Fibroblast of skin of right quadriceps (primary cell): ENCODE measurements at places on chromosomes 1 and 21.

GRCh38 chr21:15144026-15144425, 79.2 kb upstream of the NRIP1 start:
- no peak for DNase-seq

DNA sequence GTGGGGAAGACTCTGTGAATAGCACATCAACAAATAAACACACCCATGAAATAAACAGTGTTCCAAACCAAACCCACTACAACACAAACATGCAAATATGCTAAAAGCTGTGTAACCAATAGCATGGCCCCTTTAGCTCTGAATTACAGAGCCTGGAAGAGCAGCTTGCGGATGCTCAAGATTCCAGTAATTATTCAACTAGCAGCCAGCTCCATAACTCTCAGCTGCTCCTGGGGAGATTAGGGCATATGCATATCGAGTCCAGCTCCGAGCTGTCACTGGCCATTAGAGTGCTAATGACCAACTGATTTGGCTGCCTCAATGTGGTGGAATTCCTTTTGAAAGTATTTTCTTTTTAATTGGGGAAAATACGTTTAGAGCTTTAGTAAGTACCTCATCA, 207.1 kb downstream of the HHAT start:
- no peak for DNase-seq

- peak; percentile 58 for DNase-seq
Measured at GRCh38 chr1:176601348-176601747, 138.4 kb downstream of the PAPPA2 start.

GRCh38 chr1:237032029-237032428, 10.0 kb upstream of the RYR2 start:
- DNase-seq, result no peak

- no peak for DNase-seq
Measured at GRCh38 chr1:195951313-195951712, 656.9 kb downstream of the KCNT2 start.

GRCh38 chr21:17697473-17697872, 84.8 kb upstream of the BTG3 start:
- DNase-seq, result no peak

DNA sequence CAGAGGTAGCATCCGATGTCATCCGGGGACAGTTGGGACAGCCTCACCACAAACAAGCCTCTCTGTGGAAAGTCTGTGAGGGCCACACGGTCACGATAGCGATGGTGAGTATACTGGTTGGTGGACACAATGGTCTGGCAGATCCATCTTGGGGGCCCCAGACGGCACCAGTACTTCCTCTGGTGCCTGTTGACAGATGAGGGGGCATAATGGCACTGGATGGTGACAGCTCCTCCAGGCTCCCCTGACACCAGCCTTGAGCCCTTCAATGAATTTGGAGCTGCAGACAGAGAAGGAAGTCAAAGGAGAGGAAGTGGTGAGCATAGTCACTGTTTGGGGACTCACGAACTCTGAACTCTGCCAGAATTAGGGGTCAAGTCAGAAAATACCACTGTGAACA, 8.0 kb downstream of the FCAMR start:
- no peak for DNase-seq

DNA sequence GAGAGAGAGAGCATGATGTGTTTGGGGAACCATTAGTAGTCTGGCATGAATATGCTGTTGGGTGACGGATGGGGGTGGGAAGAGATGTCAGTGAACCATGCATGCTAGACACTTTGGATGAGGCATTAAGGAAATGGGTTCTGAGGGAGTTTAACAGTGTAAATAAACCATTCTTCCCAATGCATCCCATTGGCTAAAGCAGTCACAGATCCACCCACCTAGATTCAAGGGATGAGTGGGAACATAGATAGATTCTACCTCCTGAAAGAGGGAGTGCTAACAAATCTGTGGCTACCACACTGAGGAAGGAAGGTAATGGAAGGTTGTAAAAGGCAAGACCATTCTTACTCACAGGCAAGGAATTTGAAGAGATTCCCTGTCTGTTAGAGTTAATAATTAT, 129.8 kb upstream of the CACNA1E start:
- DNase-seq, result no peak

- DNase-seq, result no peak
Measured at GRCh38 chr1:68228851-68229250, 3.5 kb downstream of the WLS start.

GRCh38 chr1:15139654-15140350, 13.7 kb upstream of the TMEM51 start:
- no peak for DNase-seq

- DNase-seq, result peak; percentile 46
Measured at GRCh38 chr1:30675761-30676160, 47.6 kb downstream of the MATN1 start.

DNA sequence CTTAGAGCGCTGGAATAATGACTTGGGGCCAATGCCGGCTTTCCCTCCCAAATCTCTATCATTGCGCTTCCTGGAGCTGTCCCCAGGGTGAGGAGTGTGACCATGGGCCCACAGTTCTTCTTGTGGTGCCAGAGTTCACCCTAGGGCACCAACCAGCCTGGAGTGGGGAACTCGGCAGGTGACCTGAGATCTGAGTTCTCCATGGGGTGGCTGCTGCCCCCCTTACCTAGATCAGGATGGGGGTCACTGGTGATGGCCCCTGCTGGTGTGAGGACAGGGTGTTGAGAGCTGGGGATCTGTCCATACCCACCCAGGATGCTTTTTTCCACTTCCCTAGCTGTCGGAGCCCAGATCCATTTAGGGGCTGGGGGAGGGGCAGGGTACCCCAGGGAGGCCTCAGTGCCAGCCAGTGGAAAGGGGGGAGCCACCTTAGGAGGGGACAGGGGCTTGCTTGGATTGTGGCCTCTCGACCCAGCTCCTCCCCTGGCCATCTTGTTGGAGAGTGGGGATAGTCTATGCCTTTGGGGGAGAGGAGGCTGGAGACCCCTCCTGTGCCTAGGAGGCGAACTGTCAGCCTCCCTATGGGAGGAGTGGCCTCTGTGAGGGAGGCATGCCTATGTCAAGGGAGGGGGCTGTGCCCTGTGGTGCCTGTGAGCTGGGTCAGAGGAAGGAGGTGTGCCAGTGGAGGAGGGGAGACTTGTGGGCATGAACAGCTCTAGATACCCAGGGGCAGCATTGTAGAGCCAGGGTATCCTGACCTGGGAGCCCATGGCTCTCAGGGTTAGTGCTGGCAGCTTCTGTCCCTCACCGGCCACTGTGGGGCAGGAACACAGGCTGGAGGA, 1.7 kb downstream of the FOXO6 start:
- no peak for DNase-seq

GRCh38 chr1:37437087-37437486, 37.3 kb upstream of the ZC3H12A start:
- DNase-seq, result no peak

DNA sequence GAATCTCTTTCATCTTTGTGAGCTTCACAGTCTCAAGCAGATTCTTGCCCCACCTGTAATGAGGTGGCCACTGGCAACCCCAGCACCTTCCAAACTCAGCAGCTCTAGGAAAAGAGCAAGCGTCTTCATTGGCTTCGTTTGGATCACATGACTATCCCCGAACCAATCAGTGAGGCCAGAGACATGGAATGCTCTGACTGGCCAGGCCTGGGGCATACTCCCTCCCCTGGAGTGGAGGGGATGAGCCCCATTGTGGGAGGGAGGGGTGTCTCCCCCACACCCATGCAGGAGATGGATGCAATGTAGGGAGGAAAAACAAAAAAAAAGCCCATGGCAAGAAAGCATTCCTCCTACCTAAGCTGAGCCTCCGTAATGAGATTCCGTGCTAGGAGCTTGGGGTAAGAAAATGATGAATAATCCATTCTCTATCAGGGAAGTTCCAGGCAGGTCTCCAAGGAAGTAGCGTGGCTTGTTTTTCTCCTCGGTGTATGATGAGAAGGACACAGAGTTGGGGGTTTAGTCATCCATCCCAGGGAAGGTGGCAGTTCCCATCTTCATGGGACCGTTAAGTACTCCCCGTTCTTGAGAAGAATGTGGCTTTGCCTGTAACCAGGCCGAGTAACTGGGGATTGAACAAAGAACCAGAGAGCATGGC, 32.7 kb downstream of the FHAD1 start:
- no peak for DNase-seq

GRCh38 chr1:210117681-210118170, 114.9 kb upstream of the SERTAD4 start:
- no peak for DNase-seq

GRCh38 chr1:24871306-24871901, 58.7 kb downstream of the RUNX3 start:
- no peak for DNase-seq

DNA sequence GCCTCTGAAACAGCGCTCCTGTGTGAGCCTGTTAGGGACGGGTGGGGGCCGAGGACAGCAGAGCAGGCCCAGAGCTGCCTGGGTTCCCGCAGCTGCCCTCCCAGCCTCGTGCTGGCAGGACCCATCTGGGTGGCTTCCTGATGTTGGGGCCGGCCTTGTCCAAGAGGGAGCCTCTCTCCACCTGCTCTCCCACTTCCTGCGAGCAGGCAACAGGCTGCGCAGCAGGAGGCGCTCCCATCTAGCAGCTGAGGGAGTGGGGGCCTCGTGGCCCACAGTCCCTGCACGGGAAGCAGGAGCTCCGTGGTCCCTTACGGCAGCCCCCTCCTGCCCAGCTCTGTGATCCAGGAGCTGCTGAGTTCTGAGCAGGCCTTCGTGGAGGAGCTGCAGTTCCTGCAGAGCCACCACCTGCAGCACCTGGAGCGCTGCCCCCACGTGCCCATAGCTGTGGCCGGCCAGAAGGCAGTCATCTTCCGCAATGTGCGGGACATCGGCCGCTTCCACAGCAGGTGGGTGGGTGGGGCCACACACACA, 68.0 kb downstream of the TRIM11 start:
- no peak for DNase-seq

DNA sequence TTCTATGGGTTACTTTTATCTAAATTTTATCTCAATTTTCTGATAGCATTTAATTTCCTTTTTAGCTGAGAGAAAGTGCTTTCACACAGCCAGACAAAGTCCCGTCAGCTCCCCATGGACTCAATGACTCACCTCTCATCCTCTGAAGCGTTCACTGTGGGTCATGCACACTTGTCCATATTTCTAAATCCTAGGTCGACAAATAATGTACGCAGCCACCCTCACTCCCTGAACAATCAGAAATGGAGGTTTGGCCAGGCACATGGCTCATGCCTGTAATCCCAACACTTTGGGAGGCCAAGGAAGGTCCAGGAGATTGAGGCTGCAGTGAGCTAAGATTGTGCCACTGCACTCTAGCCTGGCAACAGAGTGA, 42.4 kb upstream of the COA6 start:
- no peak for DNase-seq

DNA sequence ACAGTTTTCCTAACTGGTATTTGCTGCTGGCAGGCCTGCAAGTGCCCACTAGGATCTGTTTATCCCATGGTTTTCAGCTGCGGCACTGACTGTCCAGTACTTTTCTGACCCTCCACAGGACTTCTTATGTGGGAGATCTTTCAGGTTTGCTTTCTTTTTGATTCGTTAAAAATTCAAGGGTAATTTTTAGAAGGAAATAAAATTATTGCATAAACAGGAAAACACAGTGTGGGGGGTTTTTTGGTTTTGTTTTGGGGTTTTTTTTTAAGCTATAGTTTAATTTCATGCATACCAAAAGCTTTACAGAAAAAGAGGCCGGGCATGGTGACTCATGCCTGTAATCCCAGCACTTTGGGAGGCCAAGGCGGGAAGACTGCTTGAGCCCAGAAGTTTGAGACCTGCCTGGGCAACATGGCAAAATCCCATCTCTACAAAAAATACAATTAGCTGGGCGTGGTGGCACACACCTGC, 3.6 kb downstream of the NIBAN1 start:
- DNase-seq, result peak; percentile 79

- DNase-seq, result no peak
Measured at GRCh38 chr1:154622503-154623039, 14.6 kb upstream of the ADAR start.

GRCh38 chr1:190399233-190399632, 78.4 kb downstream of the BRINP3 start:
- DNase-seq, result no peak

DNA sequence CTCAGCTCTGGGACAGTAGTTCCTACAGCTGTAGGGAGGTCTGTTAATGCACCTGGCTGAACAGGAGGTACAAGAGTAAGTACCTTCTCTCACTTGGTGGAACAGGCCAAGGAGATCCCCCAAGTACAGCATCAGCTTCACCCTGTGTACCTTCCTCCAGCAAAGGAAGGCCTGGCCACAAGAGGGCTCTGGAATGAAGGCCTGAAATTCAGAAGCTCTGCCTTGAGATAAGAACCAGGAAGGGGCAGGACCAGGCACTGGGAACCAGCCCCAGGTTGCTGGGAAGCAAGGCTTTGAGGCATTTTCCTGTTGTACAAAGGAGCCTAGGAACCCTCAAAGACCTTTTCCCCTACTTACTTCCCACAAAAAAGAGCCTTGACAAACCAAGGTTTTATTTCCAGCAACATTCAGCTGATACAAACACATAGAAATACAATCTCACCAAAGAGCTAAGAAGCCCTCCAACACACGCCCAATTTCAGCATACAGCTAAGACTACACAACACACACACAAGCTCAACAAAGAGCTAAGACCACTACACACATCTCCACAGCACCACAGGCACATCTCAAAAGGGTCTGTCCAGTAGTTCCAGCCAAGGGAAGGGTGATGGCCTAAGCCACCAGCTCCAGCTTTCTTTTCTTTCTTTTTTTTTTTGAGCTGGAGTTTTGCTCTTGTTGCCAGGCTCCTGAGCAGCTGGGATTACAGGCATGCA, 23.5 kb downstream of the F11R start:
- peak; percentile 39 for DNase-seq

DNA sequence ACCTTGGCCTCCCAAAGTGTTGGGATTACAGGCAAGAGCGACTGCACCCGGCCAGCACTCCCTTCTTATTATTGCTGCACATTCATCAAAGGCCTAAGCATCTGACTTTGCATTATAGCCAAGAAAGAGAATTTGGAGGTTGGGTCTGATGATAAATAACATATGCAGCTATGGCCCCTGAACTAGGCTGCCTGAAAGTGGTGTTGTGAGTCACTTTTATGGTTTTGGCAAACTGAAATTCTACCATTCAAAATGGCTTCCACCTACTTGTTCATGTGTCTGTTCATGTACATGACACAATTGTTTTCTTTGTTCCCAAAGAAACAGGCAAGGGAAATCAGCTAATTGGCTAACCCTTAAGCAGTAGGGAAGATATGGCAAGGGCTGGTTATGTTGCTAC, 25.0 kb upstream of the UAP1 start:
- peak; percentile 81 for DNase-seq

GRCh38 chr1:63739452-63739851, 34.4 kb upstream of the ROR1 start:
- no peak for DNase-seq

DNA sequence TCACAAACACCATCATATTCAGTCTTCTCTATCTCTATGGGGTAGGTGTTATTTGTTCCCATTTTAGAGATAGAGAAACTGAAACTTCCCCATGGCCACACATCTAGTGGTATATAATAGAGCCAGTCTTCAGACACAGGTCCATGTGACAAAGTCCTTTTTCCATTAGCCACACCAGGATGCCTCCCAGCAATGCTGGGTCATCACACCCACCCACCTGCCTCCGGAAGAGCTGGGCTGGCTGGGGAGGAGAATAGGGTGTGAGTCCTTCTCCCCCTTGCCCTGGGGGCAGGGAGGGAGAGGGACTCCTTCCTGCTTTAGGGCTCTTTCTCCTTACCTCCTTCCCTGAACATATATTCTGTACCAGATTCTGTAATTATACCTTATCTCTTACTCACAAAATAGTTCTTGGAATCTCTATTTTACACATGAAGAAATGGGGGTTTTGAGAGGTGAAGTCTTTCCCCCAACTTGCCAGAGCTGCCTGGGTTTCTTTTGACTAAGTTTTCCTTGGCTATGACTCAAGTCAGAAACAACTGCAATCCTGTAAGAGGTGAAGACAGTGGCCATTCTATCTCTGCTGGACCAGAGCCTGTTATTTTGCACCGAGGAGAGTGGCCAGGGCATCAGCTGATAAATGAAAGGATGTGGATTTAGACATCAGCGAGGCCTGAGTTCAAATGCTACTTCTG, 30.0 kb downstream of the SOX13 start:
- no peak for DNase-seq
